NCI-H1930 (cell line): ENCODE measurements at places on chromosomes 2 and 18.

- no peak for DNase-seq
These were observed 745.0 kb downstream of the CBLN2 start for GRCh38 chr18:71798986-71799673.

DNA sequence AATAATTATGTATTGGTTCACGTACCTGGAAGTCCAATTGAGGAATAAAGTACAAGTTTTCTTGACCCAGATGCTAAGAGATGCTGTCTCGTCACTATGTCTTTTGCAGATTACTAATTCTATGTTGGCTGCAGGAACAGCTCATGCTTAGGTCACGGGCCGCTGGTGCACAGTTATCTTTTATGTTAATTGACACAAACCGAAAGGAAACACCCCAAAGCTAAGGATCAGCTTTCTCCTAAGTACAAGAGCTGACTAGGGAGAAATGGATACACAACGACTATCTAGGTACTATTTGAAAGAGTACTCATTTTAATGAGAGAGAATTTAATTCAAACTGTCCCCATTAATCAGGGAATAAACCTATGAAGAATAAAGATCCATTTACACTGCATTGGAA is 217.7 kb upstream of the SLC35G4 start:
- no peak for DNase-seq

DNA sequence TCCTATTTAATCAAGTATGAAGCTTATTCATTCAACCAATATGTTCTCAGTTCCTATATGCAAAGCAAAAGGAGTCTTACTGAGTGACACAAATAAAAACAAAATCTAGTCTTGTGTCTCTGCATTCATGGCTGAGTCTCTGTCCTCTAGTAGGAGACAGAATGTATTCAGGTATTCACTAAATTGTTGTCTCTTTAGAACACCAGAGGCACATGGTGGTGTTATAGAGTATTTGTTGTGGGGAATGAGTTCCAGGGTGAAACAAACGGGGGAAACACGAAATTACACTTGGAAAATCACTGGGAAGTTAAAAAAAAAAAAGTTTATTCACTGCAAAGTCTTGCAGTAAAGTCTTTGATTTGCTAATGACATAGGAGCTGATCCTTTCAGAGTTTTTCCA is 131.7 kb upstream of the FSHR start:
- no peak for DNase-seq

- no peak for DNase-seq
These were observed at the start of gene KCNS3 for GRCh38 chr2:17878281-17879136. KCNS3 (plus strand) TSS chr2:17878667; CDS start chr2:17931009, 52,342 bp downstream.

DNA sequence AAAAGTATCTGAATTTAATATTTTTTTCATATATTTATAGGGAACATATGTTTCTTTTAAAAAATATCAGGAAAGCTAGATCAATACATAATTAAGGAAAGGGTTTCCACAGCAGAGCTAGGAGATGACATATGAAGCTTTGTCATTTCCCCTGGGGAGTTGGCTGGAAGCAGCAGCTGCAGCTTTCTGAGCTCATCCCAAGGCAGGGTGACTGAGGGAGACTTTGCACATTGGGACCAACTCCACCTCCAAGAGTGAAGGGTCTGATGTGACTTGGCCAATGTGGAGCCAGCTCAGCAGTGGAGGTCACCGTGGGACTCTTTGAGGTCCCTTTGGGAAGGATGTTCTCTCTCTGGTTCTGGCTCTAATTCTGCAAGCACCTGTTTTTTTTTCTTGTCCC is 315.1 kb downstream of the RDH14 start:
- peak; percentile 3 for DNase-seq

DNA sequence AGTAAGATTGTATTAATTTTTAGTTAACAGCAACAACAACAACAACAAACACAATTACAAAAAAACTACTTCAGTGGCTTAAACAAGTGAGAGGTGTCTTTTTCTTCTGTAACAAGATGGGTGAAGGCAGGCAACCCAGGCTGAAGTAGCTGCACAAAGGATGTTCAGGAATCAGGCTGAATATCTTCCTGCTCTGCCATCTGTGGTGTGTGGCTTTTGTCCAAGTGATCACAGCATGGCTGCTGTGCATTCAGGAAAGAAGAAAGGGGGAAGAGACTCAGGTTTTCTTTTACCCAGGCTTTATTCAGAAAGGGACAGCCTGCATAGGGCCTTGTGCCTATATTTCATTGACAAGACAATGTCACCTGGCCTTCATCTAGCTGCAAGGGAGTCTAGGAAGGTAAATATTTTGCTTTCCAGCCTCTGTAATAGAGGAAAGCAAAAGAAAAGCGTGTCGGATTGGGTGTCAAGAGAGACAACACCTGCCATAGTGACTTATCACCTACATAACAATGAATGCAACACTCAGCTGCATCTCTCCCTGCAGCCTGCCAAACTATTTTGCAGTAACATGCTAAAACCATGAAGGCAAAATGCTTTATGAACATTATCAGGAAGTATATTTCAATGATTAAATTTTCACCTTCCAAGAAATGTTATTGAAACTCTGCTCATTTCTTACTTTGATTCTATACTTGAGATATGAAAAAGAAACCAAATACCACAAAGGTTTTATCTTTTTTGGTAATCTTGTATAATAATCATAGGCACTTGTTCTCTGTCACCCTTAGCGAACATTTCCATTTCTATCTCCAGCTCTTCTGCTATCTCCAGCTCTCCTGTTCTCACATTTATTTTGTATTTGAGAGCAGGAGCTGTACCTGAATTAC is 14.6 kb downstream of the G6PC2 start:
- DNase-seq, result no peak

DNA sequence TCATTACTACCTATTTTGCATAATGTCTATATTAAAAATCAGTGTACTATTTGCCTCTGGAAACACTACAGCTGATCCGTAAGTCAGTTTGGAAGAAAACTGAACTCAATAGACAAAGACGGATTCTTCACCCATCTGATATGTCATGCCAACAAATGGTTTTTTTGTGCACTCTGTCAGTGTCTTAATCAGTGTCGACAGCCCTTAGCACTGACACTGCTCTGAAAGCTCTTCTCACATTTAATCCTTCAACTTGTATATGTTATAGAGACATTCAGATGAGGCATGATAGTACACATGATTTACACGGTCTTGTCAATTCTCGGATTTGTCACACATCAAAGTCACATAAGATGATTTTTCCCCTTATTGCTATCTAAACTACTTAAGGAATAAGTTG is 347.5 kb upstream of the GALNT5 start:
- DNase-seq, result no peak

GRCh38 chr2:79831961-79832360 is 319.1 kb downstream of the CTNNA2 start:
- no peak for DNase-seq

- no peak for DNase-seq
These were observed 74.9 kb downstream of the ACKR3 start for GRCh38 chr2:236644502-236644911.

DNA sequence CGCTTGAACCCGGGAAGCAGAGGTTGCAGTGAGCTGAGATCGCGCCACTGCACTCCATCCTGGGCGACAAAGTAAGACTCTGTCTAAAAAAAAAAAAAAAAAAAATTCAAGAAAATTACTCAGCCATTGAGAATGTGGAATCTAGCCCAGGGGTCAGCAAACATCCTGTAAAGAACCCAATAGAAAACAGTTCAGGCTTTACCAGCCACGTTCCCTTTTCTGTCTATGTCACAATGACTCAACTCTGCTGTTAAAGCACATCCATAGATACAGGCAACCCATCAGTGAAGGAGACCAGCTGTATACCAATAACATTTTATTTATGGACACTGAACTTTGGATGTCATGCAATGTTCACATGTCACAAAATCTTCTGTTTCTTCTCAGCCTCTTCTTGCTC is 435.6 kb upstream of the GYPC start:
- DNase-seq, result no peak

GRCh38 chr2:197615016-197615652 is 60.3 kb downstream of the RFTN2 start:
- DNase-seq, result no peak

- DNase-seq, result no peak
These were observed 15.5 kb downstream of the IL1F10 start for GRCh38 chr2:113083296-113083695.

- no peak for DNase-seq
These were observed 9.0 kb upstream of the CWC22 start for GRCh38 chr2:180015951-180016709.

GRCh38 chr2:101396316-101396717 is 9.0 kb upstream of the CREG2 start:
- DNase-seq, result no peak

DNA sequence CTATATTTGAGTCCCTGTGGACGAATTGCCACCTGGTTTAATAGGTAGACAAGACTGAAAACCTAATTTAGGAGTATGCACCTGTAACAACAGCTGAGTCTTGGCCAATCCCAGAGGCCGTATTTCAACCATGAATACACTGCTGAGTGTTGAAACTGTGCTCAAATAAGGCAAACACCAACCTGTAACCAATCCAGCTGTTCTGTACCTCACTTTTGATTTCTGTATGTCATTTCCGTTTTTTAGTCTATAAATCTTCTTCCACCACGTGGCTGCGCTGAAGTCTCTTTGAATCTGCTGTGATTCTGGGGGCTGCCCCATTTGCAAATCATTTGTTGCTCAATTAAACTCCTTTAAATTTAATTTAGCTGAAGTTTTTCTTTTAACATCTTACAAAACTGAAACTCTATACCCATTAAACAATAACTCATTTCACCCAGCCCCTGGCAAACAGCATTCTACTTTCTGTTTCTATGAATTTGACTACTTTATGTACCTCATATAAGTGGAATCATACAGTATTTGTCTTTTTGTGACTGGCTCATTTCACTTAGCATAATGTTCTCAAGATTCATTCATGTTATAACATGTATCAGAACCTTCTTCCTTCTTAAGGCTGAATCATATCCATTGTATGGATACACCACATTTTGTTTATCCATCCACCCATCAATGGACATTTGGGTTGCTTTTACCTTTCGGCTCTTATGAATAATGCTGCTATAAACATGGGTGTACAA is 7.5 kb upstream of the YPEL5 start:
- DNase-seq, result no peak

GRCh38 chr18:321865-322467 is 54.1 kb upstream of the THOC1 start:
- no peak for DNase-seq

- no peak for DNase-seq
These were observed 18.4 kb downstream of the NCK2 start for GRCh38 chr2:105763076-105763475.

GRCh38 chr2:164599954-164600589 is 21.2 kb downstream of the GRB14 start:
- DNase-seq, result peak; percentile 34

GRCh38 chr2:206164261-206164862 is 4.7 kb downstream of the EEF1B2 start:
- DNase-seq, result peak; percentile 17

DNA sequence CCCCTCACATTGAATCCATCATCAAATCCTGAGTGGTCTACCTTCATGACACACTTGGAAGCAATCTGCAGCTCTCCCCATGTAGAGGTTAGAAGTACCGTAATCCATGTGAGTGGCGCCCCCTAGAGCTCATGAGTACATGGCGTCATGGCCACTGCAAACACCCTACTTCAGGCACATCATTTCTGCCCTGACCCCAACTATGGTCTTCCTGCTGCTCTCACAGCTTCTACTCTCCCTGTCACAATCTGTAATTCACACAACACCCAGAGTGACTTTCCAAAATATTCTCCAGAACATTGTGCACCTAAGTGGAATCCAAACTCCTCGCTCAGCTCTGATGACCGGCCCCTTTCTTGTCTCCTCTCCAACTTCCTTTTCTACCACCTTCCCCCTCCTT is 141.9 kb downstream of the ANKRD44 start:
- DNase-seq, result peak; percentile 51

- DNase-seq, result no peak
These were observed 21.6 kb downstream of the METAP1D start for GRCh38 chr2:172021074-172021931.

- DNase-seq, result no peak
These were observed 188.7 kb downstream of the RTP5 start for GRCh38 chr2:242058116-242058680.

DNA sequence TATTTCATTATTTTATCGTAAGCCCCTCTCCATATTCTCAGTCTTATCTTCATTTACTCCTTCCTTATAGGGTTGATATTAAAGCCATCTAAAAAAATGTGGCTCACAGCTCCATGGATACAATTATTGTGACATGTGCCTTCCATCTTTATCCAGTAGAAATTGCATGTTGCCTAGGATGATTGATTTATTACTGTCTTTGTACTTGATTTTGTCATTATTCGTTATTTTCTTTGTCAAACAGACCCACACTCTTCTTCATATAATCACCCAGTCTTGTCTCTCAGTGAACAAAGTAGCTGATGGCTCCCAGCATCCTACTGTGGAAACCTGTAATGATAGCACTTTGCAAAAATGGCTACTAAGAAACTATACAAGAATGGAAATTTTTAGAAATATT is 252.2 kb upstream of the KCNJ3 start:
- no peak for DNase-seq

- no peak for DNase-seq
These were observed 71.0 kb downstream of the PXDN start for GRCh38 chr2:1673160-1673944.

- DNase-seq, result no peak
These were observed 103.8 kb upstream of the NEDD4L start for GRCh38 chr18:57940166-57940660.

DNA sequence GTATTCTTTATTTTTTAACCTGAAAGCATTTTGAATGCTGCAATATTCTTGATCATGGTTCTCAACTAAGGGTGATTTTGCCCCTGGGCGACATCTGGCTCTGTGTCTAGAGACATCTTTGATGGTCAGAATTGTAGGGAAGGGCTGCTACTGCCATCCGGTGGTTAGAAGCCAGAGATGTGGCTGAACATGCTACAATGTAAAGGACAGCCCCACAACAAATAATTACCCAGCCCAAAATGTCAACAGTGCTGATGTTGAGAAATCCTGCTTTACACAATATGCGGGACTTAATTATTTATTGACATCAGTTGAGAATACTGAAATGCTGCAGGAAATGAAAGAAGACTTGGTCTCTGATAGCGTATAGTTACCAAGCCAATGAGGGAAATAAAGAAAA is 37.5 kb upstream of the SERPINB2 start:
- DNase-seq, result peak; percentile 56

GRCh38 chr2:26914659-26915310 is 55.7 kb upstream of the MAPRE3 start:
- no peak for DNase-seq

- no peak for DNase-seq
These were observed 71.1 kb upstream of the SNTG2 start for GRCh38 chr2:879540-879939.
